ENCODE measurements at places on chromosomes 4 and X.

DNA sequence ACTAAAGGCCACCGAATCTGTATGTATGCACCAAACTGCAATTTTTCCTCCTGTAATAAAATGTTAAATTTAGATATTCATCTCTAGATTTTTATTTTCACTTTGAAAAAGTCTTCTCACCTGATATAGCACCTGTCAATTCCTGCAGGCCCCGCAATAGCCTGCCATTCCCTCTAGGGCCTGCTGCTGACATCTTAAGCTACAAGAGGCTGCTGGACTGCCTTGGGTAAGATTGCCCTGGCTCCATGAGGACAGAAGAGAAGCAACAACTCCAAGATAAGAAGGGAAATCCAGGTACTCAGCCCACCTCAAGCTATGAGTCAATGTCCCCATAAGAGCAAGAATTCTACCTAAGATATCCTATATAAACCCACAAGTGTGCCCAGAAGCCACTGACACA is 230.2 kb upstream of the AGTR2 start:
- DNase-seq = no peak

DNA sequence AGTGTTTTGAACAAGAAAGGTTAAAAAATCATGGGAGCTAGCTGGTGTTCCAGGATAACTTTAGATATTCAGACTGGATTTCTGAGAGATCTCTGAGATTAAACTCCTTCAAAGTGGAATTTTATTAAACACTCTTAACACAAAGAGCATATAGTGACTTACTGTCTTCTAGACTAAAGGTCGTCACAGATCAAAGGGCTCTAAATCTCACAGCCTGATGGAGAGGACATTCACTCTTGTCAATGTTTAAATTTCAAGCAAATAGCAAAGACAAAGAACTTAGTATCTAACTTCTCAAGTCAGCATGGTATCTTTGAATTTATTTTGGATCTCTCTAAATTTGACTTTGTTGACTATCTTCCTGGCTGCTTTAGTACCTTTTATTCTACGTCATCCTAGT is 53.7 kb upstream of the NUDT6 start:
- no peak for DNase-seq

- no peak for DNase-seq
Measured at GRCh38 chr4:85092943-85093342, 126.5 kb upstream of the WDFY3 start.

DNA sequence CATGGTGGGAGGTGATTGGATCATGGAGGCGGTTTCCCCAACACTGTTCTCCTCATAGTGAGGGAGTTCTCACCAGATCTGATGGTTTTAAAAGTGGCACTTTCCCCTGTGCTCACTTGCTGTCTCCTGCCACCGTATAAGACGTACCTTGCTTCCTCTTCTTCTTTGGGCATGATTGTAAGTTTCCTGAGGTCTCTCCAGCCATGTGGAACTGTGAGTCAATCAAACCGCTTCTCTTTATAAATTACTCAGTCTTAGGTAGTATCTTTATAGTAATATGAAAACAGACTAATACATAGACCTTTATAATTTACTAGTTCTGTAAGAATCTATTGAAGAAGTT is 82.5 kb upstream of the PITX2 start:
- DNase-seq = no peak

- DNase-seq = no peak
Measured at GRCh38 chrX:84873176-84873575, 130.5 kb upstream of the APOOL start.

DNA sequence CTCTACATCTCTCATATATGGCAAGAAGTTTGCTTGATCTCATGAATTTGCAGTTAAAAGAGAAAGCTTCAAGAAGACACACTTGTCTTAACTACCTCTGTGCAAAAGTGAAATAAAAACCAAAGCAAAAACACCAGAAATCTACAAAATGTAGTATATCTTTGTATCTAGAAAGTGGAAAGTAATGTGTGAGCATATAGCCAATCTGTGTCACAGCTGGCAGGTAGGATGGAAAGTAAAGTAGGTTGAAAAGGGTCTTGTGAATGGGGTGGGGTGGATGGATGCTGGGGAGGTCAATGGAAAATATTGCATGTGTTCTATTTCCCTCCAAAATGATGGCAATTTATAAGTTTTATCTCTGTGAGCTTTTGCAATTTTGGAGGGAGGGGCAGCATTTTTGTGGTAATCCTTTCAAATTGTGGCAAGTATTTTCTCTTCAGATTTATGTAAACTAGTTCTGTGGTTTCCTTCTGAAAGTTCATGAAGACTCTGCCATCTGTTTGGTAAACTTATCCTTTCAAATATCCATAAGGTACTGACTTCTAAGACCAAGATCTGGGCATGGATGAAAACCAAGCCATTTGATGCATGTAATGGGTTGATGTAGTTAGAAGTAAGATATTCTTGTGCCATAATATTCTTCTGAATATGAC is 215.9 kb upstream of the GIMD1 start:
- no peak for DNase-seq

- no peak for DNase-seq
Measured at GRCh38 chrX:148577741-148578140, 77.3 kb downstream of the AFF2 start.

All from GM12865 (cell line).